Activated T-cell treated with anti-CD3 and anti-CD28 coated beads for 48 hours (primary cell): ENCODE measurements at places on chromosomes 7 and 10.

DNA sequence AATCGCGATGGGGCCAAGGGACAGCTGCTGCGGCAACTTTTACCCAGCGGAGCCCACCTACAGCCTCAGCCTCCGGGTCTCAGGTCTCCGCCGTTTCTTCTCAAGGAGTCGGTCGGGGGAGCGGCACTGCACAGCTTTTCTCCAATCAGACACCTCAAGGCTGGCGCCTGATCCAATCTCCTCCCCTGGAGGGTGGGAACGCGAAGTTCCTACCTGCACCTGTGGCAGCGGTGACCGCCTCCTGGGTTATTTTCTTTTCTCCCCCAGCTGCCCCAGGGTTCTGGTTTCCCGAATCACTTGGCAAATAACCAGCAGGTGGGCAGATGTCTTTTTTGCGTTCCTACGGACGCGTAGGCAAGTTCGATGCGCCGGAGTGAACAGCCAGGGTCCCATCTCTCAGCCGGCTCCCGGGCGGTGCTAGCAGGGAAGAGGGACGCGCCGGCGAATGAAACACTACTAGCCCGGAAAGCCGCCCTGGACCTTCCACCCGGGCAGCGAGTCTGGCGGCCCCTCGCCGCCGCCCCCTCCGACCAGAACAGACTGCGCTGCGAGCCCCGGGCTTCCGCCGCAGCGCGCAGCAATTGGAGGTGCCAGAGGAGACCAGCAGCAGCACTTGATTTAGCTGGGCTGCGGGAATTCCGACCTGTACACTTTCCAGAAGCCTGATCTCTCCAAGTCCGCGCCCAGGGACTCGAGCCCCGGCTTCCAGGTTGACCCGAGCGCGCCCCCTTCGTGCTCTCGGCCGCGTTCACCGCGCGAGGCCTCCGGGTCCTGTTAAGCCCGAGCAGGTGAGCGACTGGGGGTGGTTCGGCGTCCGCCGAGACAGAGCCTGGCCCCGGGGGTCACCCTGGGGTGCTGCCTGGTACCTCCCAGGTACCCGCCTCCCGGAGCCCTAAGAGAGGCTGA is at the start of gene PRR15:
TSS of gene PRR15 (plus strand) at position 246 of the 906 bp plus-strand sequence. CDS start 2,495 bp downstream, outside the sequence.
- no peak for DNase-seq

- DNase-seq = no peak
Observed at GRCh38 chr7:95996174-95996573, 223.8 kb downstream of the DYNC1I1 start.

DNA sequence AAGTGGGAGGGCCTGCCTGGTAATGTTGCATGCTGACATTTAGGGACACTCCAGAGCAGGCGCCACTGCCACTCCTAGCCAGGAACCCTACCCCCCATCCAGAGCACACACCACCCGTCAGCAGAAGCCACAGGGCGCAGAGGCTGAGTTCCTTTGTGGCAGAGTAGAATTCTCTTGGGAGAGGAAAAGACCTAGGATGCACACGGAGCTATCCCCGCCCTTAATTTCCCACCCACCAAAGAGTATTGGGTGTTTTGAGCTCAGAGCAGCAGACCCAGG is 702 bp upstream of the INSYN2A start:
- DNase-seq = no peak

DNA sequence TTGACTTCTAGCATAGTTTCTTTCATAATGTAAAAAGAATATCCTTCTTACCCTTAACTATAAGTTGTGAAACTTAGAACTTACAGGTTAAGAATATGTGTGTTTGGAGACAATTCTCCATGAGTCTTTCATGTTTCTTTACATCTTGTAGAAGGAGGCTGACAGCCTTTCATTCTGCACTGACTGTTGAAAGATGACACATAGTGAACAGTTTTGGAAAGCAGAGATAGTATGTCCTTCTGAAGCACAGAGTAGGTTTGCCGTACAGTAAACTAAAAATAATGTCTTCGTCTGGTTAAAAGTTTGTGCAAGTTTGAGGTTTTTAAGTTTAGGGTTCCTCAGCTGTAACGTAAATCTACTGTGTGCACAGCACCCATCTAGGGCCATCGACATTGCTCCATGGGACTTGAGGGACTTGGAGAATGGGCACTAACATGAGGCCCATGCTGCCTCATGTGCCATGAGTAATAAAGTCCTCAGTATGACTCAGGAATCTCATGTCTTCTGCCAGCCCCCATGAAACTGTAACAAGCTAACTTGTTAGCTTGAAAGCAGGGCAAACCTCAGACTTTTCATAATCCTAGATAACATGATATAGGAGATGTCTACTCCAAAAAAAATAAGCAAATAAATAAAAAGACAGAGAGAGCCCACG is 24.5 kb upstream of the ELAPOR2 start:
- DNase-seq = no peak

GRCh38 chr7:83212883-83213282 is 50.2 kb upstream of the PCLO start:
- no peak for DNase-seq

DNA sequence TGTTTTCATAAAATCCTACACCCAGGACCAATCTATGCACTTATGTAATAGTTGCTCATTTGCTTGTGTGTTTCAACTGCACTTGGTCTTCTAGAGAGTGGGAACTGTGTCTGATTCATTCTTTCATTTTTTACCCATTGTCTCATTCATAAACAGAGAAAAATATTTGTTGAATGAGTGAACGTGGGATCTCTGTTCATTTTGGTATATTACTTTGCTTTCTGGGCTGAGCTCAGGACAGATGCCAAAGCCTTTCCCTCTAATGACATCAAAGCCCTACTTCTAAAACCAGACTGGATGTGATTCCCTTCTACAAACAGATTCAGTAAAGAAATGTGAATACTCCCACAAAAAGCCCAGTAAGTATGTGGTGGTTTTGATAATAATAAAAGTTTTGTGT is 145.2 kb downstream of the ST7 start:
- DNase-seq = no peak

DNA sequence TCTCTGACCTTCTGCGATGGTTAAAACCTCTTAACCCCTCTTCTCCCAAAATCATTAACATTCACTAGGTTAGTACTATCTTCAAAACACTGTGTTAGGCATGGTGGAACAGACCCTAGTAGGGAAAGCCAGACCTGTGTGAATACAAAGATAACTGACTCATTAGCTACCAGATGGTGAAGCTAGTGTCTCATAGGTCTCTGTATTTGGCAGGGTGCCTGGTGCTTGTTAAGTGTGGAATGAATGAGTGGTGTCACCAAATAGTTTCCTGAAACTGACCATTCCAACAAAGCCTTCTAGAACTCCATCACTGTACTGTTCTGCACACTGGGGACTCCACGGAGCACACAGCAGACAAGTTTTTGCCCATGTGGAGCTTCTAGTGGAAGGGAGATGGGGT is 27.7 kb upstream of the TM9SF3 start:
- no peak for DNase-seq

- no peak for DNase-seq
Observed at GRCh38 chr10:35340975-35341374, 4.7 kb downstream of the CCNY start.

- no peak for DNase-seq
Observed at GRCh38 chr7:143049362-143049761, 2.8 kb upstream of the OR6V1 start.

DNA sequence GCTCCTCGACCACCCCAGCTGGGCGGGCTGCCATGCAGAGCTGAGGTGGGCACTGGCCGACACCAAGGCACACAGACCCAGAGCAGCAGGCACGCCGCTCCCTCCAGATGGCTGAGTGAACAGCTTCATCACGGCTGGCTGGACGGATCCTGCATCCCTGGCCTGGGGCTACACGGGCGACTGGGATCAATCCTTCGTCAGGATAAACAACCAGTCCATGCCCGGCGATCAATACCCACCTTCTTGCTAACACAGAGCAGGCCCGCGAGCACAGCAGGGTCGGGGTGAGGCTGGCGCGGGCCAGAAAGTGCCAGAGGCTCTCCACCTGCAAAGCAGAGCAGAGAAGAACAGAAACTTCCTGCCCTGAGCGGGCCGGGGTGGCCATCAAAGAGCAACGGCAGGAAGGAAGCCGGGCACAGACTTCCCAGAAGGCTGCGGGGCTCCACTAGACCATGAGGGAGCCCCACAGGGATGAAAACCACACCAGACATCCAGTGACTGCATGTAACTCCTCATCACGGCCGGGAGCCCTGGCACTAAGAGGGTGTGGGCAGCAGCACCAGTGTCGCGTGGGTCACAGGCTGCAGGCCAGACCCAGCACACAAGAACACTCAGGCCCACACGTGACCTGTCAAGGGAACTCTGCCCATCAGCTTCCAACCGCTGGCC is 166.4 kb downstream of the MAD1L1 start:
- peak; percentile 6 for DNase-seq

GRCh38 chr7:111160297-111160696 is 69.4 kb downstream of the LRRN3 start:
- DNase-seq = no peak

- no peak for DNase-seq
Observed at GRCh38 chr7:85583131-85583953, 396.5 kb upstream of the SEMA3D start.

DNA sequence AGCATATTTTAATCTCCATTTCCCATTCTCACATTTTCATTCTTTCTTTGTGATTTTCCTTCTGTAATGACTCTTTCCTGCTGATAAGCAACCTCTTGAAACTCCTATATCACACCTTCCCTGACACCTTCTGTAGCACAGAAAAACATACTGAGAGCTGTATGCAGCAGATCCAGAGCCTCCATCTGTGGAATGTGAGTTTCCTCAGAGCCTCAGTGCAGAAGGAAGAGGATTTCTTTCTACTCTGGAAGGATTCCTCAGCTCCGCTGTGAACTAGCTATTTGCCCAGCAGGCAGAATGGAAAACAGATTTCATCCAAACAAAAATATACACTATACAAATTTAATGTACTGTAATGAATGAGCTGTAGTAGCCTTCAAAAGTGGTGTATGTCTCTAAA is 841.3 kb upstream of the ZWINT start:
- DNase-seq = no peak
